ENCODE measurements at places on chromosomes 1 and 21. TPM values are rescaled to one million over a fixed set of nuclear protein-coding genes. Genes with fewer than 3 reads are reported as not detected.

The NBPF4 gene
- not detected for total RNA-seq

The OR2L8 gene
- not detected for total RNA-seq

The NEXN gene
- 70.8 TPM for total RNA-seq

The KCNE1 gene
- 0.82 TPM for total RNA-seq

Data from tongue (tissue), 3 donors.